ENCODE measurements at places on chromosomes 6 and 20.

DNA sequence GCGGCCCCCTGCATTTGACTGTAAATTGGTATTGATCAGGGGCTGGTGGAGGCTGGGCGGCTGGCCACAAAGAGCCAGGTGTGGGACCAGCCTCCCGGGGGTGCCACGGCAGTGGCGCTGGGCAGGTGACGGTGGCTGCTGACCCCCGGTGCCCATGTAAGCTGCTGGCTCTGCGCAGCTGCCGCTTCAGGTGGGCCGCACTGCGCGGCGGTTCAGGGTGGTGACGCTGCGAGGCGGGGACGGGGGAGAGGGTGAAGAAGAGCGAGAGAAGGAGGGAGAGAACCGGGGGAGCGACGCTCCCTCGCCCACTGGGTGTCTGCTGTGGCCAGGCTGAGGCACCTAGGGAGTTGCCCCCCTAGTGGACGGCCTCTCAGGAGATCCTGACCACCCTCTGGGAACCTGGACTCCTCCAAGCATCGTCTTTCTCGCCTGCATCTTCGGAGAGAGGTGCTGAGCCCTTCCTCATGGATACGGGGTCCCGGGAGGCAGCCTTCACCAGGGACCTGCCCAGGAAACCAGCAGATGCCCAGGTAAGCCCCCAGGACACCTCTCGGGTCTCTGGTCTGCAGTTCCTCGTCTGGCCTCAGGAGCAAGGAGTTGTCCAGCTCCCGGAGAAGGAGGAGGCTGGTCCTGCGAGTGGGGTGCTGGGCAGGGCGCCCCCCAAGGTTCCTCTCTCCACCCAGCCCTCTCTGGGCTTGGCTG is 77.5 kb upstream of the GATA5 start:
- no peak for DNase-seq

- peak; percentile 18 for DNase-seq
These were observed 3.2 kb upstream of the KIAA0408 start for GRCh38 chr6:127462376-127462775.

DNA sequence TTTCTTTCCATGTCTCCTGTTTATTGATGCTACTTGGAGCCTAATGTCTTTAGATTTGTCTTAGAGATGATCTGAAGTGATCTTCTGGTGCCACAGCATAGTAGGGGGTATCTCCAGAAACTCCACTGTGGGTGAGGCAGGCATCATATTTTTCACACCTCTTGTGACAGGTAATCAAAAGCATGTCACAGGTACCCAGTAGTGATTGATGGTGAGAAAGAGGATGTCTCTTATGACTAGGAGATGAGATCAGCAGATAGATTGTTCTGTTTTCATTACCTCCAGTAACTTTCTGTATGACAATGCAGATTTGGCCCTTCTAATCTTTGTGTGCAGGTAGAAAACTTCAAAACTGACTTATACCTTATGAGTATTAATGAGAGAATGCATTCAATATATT is 13.5 kb downstream of the NCOA7 start:
- no peak for DNase-seq

DNA sequence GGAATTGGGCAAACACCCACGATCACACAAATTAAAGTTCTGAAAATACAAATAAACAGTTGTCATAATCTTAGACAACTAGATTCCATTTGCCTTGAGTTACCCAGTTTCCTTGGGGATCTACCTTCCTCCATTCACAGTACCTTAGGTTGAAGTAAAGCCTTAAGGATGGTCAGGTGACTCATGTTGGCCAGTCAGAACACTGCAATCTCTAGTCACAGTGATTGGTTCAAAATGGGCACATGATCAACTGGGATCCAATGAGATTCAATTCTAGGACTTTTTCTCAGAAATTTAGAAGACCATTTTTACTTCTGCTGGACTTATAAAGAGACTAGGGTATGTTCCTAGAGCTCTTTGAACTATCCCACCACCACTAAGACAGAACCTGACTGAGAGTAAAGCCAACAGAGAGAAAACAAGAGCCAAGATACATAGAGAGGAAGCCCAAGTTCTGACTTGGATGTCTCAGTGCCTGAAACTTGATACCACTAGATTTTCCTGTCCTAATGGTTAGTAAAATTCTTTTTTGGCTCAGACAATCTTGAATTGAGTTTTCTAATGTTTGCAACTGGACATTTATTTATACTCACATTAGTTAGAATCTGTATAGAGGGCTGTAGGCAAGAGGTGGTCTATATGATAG is 8.6 kb upstream of the CLIC5 start:
- no peak for DNase-seq

DNA sequence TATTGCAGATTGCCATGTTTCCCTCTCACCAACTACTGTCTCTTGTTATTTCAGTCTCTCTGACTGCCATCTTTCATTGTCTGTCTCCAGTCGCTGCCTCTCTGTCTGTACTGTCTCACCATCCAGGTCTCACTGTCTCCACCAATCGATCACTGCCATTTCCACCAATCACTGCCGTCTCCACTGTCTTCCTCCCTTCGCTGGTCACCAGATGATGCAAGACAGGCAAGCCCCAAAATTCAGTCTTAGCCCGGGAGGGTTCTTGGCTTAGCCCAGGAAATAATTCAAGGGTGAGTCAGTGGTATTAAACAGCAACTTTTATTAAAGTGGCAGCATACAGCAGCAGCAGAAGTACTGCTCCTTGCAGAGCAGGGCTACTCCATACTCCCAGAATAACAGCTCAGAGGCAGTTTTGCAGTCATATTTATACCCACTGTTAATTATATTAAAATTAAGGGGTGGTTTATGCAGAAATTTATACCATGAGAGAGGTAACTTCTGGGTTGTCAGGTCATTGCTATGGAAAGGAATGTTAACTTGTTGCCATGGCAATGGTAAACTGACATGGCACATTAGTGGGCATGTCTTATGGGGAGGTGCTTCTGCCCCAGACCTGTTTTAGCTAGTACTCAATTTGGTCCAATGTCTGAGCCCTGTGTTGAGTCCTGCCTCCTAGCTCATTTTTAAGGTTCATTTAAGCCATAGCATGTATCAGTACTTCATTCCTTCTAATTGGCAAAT is 23.0 kb upstream of the ECHDC1 start:
- peak; percentile 97 for DNase-seq

GRCh38 chr6:139327038-139327437 is 35.2 kb upstream of the TXLNB start:
- DNase-seq = no peak

DNA sequence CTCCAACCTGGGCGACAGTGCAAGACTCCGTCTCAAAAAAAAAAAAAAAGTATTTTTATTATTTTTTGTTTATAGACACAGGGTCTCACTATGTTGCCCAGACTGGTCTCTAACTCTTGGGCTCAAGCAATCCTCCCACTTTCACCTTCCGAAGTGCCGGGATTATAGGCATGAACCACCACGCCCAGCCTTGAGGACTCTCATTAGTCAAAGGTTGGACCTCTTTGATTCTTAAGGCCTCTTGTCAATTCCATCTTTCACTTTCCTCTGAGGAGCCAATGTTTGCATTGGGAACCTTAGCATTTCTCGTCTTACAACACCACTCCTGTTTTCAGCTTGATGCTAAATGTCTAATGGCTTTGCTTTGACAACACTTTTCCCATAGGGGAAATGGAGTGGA is 16.1 kb upstream of the CDK19 start:
- DNase-seq = no peak

GRCh38 chr6:46135176-46135575 is 5.4 kb downstream of the ENPP4 start:
- DNase-seq = no peak

DNA sequence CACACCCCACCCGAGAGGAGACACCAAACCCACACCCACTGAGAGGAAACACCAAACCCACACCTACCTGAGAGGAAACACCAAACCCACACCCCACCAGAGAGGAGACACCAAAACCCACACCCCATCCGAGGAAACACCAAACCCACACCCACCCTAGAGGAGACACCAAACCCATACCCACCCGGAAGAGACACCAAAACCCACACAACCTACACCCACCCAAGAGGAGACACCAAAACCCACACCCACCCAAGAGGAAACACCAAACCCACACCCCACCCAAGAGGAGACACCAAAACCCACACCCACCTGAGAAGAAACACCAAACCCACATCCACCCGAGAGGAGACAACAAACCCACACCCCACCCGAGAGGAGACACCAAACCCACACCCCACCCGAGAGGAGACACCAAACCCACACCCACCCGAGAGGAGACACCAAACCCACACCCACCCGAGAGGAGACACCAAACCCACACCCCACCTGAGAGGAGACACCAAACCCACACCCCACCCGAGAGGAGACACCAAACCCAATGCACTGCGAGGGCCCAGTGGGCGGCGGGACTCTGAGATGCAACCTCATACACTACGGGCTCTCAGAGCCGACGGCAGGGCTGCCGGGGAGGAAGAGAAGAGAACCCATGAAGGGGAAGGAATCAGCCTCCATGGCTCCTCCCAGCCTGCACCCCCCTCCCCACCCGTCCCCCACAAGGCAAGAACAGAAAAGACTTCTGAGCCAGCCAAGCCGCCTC is 83.3 kb downstream of the TAF4 start:
- DNase-seq = no peak

DNA sequence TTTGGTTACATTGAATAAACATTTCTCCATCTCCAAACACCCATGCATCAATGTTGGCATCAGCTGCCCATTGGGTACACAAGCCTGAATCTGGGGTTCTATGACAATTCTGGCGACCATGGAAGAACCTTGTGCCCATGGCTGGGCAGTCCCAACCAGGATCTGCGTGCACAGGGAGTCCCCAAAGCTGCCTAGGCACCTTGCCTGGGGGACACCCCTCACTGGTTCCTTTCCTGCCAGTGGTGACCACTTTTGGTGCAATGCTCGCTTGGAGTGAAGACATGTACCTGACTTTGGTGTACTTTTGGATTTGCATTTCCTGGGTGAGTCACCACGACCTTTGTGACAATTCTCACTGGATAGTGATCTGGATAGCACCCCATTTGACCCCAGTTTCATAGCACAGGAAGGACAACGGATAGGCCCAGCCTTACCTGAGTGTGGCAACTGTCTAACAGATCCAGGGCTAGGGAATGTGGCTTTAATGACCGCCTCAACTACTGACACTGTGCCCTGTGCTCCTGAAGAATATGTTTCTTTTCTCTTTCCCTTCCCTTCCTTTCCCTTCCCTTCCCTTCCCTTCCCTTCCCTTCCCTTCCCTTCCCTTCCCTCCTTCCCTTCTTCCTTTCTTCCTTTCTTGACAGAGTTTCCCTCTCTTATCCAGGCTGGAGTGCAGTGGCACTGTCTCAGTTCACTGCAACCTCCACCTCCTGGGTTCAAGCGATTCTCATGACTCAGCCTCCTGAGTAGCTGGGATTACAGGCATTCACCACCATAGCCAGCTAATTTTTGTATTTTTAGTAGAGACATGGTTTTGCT is 7.1 kb downstream of the SPINT3 start:
- no peak for DNase-seq

DNA sequence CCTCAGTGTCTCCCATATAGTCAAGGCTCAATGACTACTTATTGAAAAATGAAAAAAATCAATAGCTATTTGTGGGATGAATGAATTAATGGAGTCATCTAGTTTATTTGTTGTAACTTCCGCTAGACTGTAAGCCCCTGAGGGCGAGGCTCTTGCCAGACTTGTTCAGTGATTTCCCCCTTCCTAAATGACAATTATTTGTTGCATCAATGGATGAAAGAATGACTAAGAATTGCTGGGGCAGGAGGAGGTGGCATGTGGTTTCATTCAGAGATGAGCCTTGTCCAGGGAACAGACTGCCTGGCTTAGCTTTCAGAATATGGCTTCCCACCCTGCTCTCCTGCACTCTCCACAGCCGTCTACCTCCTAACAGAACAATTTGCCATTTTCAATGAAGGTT is 1.1 kb upstream of the PRELID3B start:
- DNase-seq = no peak

- DNase-seq = peak; percentile 17
These were observed 33.2 kb upstream of the IGF2R start for GRCh38 chr6:159935633-159936032.

DNA sequence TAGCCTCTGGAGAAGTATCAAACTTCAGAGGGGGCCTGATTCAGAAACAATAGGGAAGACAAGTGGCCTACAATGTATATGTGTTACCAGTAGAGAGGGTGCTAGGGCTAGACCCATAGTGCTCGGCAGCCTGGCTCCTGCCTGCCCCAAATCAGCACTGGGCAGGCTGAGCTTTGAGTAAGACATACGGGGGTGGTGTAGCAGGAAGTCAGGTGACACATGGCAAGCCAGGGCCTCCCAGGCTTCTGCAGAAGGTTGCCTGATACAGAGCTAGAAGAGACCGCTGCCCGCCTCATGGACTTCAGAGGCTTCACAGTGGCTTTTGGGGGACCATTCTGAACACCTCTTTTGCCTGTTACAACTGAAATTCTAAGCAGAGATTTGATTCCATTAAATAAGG is 43.4 kb downstream of the RALY start:
- no peak for DNase-seq

DNA sequence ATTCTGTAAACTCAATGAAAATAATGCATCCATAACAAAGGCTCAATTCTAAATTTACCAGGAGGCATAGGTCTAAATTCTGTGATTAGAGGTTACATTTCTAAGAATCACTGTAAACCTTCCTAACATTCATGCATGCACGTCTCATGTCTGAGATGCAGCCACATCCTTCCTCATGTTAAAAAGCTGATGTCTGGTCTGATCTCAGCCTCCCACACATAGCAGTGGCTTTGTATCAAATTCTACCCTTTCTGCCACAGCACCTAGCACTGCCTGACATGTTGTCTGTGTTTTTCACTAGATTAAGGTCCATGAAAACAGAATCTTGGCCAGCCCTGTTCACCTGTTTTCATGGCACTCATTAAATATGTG is 171.1 kb downstream of the WDR27 start:
- no peak for DNase-seq

- DNase-seq = no peak
These were observed 41.3 kb upstream of the ELOVL5 start for GRCh38 chr6:53390010-53390409.

- DNase-seq = no peak
These were observed 6.1 kb upstream of the SIRPD start for GRCh38 chr20:1563598-1563997.

DNA sequence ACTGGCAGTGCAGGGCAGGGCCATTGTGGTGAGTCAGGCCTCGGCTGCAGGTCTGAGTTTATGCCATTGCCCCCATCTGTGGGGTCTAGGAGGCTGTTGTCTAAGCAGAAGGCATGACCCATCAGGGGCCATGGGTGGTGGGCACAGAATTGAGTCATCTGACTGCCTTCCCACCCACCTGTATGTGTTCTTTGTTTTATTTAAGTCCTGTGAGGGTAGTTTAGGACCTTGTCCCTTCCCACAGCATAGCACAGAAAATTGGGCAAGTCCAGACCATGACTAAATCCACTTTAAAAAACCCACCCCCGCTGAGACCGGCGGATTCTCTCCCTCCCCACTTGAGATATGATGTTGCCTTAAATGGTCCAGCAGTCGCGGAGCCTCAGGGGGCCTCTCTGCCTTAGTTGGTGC is 40.3 kb downstream of the ERMARD start:
- no peak for DNase-seq

GRCh38 chr6:130888246-130888645 is 61.0 kb downstream of the SMLR1 start:
- DNase-seq = no peak

GRCh38 chr20:63704749-63705117 is 3.0 kb downstream of the ARFRP1 start:
- DNase-seq = no peak
